ENCODE measurements at places on chromosomes 2 and 18.

DNA sequence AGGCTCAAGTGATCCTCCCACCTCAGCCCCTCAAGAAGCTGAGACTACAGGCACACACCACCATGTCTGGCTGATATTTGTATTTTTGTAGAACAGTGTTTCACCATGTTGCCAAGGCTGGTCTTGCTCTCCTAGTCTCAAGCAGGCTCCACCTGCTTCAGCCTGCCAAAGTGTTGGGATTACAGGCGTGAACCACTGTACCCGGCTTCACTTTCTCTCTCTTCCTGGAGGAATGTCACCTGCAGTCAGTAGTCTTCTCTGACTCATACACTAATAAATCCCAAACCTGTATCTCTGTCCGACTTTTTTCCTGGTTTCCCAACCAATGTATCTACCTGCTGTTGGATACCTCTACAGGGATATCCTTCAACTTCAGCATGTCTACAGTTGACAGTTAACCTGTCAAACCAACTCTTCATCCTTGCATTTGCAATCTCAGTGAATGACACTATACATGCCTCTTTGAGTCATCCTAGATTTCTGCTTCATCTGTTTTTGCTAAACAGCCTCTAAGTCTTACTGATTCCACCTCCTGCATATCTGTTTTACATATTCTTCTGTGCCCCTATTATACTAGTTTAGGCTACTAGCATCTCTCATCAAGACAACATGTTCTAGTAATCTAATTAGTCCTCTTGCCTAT lies 54.5 kb downstream of the RBBP8 start:
- DNase-seq: no peak

- DNase-seq: no peak
Measured at GRCh38 chr2:112034924-112035323, 20.1 kb upstream of the TMEM87B start.

GRCh38 chr2:100682536-100682935 lies 119.7 kb downstream of the PDCL3 start:
- no peak for DNase-seq

DNA sequence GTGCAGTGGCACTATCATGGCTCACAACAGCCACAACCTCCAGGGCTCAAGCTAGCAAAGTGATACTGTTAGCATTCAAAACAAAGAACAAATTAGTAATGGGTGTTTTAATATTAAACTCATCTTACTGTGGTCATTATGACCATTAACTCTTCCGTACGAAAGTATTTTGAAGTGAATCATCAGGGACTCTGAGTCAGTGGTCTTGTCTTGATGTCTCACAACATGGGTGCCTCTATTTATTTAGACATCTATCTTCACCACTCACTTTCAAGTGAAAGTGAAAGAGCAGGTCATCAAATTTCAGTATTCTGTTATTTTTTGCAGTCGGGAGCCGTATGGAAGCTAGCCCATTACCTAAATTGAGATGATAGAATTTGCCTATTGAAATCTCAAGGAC lies 1118.2 kb downstream of the DPP10 start:
- no peak for DNase-seq

- DNase-seq: peak; percentile 60
Measured at GRCh38 chr18:62525608-62526007, 2.8 kb downstream of the ZCCHC2 start.

GRCh38 chr2:38254796-38255195 lies 122.3 kb downstream of the ATL2 start:
- DNase-seq: no peak

- no peak for DNase-seq
Measured at GRCh38 chr2:149732001-149732685, 144.6 kb upstream of the MMADHC start.

GRCh38 chr18:56869189-56869777 lies 218.1 kb downstream of the WDR7 start:
- DNase-seq: peak; percentile 92

GRCh38 chr18:80034852-80035406 lies 695 bp downstream of the RBFA start:
- peak; percentile 72 for DNase-seq

DNA sequence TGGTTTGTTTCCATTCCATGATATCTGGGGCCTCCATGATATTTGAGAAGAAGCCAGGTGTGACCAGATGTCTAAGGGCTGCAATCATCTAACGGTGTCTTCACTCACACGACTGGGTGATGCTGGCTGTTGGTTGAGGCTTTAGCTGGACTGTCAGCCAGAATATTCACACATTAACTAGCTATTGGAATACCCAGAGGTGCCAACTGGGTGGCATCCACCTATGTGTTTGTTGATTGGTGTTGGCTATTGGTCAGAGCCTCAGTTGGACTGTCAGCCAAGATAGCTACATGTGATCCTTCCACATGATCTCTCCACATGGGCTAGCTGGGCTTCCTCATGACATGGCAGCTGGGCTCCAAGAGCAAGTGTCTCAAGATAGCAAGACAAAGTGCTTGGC lies 117.4 kb downstream of the CDCA7 start:
- no peak for DNase-seq

DNA sequence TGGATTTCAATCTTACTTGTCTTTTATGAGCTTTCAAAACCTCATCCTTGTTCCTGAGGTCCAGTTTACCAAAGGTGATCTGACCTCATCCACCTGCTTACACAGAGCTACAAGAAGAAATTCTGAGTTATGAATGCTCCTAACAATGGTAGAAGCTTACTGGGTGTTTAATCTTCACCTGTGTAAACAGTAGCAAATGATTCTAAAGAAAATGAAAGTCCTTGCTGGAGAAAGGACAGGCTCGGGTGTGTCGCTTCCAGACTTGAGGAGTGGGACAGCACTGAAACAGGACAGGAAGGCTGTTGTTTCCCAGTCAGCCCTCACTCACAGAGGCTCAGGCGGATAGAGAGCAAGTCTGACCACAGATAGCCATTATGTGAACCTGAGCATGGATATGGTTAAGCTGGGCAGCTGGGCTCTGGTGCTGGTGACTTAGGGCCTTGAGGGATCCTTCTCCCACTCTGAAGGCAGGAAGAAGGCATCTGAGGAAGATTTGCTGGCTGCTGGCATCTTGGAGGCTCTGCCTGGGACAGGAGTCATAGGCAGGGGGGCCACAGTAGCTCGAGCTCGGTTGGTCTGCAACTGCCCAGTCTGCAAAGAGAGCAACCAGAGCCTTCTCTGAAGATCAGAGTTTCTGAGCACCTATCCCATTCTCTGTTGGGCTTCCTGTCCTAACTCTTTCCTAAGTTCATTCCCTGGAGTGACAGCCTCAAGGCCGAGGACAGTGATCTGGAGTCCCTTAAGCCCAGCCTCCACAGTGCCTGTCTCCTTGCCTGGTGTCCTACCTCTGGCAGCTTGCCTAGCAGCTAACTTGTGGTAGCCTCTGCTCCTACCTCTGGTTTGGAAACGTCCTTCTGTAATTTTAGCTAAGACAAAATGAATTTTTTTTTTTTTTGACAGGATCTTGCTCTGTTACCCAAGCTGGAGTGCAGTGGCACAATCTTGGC lies 4.0 kb downstream of the DOK1 start:
- DNase-seq: no peak

DNA sequence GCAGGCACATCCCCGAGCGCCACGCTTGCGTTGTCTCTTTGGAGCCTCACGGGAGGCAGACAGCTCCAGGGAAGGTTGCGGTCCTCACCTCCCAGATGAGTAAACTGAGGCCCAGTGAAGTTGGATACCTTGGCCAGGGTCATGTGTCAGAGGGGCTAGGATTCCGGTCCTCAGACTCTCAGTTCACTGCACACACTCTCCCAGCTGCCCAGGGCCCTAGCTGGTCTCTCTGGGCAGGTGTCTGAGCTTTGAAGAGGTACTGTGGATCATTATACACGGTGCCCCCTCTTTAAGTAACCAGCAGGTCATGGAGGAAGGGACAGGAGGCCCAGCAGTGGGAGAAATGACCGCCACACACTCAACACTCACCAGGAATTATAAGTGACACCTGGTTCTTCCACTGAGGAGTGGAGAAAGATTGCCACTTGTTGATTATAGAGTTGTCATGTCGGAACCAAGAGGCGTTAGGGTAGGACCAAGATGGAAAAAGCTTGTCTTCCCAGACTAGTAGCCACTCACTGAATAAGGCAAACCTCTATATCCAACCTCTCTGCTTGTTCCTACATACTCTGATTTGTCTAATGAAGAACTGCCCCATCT lies 588 bp downstream of the TMEM214 start:
- DNase-seq: no peak

DNA sequence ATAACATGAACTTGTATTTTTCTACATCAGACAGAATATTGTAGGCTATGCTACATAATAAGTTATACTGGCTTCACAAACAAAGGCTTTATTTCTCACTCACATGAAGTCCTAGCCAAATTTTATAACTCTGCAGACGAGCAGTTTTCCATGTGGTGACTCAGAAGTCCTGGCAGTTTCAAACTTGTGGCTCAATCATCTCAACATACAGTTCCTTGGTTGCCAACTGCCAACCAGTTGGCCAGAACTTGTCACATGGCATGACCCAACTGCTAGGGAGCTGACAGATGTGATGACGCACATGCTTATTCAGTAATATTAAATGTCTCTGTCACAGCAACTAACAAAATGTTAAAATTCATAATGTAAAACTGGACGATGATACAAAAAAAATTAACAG lies 63.8 kb upstream of the ZC3H15 start:
- DNase-seq: no peak

DNA sequence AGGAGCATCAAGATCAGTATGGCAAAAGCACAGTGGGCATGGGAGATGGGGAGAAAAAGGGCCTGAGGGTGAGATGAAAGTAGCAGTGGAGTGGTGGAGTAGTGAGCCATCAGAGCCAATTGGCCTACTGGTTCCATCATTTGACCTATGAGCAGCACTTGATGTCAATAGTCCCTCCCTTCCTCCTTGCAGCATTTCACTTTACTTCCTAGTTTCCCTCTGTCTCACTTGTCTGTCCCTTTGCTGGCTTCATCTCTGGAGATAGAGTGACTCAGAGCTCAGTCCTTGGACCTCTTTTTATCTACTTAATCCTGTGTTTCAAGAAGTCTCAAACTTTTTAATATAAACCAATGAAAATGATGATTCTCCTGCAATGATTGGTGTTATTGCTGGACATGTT lies 32.1 kb downstream of the FBXO48 start:
- DNase-seq: no peak

GRCh38 chr2:169137924-169138323 lies 68.6 kb downstream of the DHRS9 start:
- DNase-seq: no peak

- no peak for DNase-seq
Measured at GRCh38 chr2:36680012-36680411, 16.5 kb upstream of the VIT start.

- no peak for DNase-seq
Measured at GRCh38 chr2:100262046-100262445, 60.3 kb downstream of the LONRF2 start.

- peak; percentile 96 for DNase-seq
Measured at GRCh38 chr18:76621226-76621625, 126.2 kb upstream of the ZNF516 start.

DNA sequence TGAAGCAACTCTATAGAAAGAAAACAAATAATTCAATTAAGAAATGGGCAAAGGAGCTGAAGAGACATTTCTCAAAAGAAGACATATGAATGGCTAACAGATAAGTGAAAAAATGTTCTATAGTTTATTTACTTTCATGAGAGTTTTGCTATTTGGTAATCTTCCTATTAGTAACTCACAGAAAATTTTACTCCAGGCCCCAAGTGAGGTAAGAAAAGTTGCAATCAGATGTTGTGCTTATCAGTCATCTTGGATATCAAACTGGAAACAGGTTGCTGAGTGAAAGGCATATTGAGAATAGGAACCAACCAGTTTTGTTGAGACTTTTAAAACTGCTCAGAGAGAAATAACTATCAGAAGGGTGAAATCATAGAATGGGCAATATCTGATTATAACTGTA lies 1179.0 kb upstream of the ACVR2A start:
- DNase-seq: no peak

GRCh38 chr2:222884805-222885424 lies 24.1 kb downstream of the ACSL3 start:
- no peak for DNase-seq

- no peak for DNase-seq
Measured at GRCh38 chr2:239809391-239809790, 215.8 kb downstream of the NDUFA10 start.

GRCh38 chr2:61151436-61151835 lies 10.6 kb upstream of the C2orf74 start:
- DNase-seq: no peak

GRCh38 chr2:176626796-176627195 lies 357.6 kb downstream of the MTX2 start:
- no peak for DNase-seq

GRCh38 chr2:237471438-237472186 lies 15.4 kb upstream of the MLPH start:
- no peak for DNase-seq

DNA sequence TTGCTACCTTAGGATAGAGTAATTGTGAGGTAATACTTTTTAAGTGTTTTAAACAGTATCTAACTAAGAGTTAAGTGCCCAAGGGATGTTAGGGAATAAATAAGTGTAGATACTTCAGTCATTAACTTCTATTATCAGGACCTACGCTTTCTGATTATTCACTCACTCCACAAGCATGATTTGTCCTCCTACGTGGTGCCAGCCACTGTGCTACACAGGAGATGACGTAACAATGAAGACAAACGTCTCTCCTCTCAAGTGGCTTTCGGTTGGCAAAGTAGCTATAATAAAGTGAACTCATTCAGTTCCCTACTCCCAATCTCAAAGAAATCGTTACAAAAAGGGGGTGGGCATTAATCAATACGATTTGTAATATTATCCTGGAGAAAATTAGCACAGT lies 100.9 kb upstream of the SETBP1 start:
- no peak for DNase-seq

- DNase-seq: no peak
Measured at GRCh38 chr2:74740395-74740740, 86.3 kb downstream of the SEMA4F start.

DNA sequence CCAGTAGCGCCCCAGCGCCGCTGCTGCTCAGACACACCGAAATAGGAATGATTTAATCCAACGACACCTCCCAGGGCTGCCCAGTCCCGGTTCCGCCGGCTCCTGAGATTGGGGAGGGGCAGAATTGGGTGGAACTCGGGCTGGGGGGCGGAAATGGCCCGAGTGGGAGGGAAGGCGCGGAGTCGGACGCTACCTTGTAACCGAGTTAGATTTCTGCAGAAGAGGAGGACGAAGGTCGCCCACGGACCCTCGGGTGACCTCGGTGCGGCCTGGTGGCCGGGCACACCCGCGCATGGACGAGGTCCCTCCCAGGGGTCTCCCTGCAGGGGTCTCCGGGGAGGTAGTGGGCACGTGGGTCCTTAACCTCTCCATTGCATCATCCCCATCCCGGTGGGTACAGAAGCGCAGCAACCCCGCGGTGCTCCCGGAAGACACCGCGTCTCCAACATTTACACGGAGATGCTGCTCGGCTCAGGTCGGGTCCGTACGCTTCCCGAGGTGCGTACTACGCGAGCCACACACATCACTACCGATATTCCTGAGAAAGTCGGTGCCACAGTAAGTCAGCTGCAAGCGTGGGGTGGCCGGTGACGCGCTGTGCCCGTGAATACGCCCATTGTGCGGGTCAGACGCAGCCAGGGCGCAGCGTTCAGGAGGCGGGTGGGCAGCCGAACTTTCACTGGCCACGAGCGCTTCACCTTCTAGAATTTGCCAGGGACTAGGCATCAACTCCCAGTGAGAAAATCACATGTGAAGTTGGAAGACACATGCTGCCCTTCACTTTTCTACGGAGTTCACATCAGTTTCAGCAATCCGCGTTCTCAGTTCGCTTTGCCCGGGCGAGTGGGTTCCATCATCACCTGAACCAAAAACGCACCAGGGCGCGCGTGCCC lies 3.0 kb downstream of the ZNF516 start:
- peak; percentile 89 for DNase-seq

GRCh38 chr18:21056545-21056944 lies 55.1 kb downstream of the ROCK1 start:
- no peak for DNase-seq
